ENCODE measurements at places on chromosomes 5 and 9. TPM values are rescaled to one million over a fixed set of nuclear protein-coding genes. Genes with fewer than 3 reads are reported as not detected.
A peak's percentile ranks its signal among the peaks of the same experiment; 100 is the strongest.

FBP2 gene
- total RNA-seq = not detected

- DNase-seq = peak; percentile 68
These were observed 1.0 kb downstream of the NIPSNAP3A start for GRCh38 chr9:104748359-104749031.

TMC1 gene
- not detected for total RNA-seq

GRCh38 chr5:9533562-9534364, 12.1 kb downstream of the SEMA5A start:
- no peak for DNase-seq

- no peak for DNase-seq
These were observed 148.3 kb downstream of the GAPVD1 start for GRCh38 chr9:125409637-125410521.

GRCh38 chr5:174120401-174121005, 75.0 kb downstream of the NSG2 start:
- no peak for DNase-seq

DNA sequence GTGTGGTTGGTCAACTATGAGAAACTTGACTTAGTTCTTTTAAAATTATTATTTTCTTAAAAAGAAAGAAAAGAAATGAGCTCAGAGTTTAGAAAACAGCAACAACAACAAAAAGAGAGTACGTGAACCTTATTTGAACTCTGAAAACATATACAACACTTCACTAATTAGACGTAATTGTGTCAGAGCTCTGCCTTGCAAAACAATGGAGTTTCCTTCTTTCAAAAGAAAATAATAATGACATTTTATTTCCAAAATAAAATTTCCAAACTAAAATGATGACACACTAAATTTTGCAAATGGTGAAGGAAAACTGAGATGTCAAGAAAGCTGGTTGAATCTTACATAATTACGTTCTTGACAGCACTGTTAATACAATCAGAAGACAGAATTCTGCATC, 15.4 kb downstream of the ROR2 start:
- DNase-seq = no peak

SIMC1 gene
- 13.4 TPM for total RNA-seq

DNA sequence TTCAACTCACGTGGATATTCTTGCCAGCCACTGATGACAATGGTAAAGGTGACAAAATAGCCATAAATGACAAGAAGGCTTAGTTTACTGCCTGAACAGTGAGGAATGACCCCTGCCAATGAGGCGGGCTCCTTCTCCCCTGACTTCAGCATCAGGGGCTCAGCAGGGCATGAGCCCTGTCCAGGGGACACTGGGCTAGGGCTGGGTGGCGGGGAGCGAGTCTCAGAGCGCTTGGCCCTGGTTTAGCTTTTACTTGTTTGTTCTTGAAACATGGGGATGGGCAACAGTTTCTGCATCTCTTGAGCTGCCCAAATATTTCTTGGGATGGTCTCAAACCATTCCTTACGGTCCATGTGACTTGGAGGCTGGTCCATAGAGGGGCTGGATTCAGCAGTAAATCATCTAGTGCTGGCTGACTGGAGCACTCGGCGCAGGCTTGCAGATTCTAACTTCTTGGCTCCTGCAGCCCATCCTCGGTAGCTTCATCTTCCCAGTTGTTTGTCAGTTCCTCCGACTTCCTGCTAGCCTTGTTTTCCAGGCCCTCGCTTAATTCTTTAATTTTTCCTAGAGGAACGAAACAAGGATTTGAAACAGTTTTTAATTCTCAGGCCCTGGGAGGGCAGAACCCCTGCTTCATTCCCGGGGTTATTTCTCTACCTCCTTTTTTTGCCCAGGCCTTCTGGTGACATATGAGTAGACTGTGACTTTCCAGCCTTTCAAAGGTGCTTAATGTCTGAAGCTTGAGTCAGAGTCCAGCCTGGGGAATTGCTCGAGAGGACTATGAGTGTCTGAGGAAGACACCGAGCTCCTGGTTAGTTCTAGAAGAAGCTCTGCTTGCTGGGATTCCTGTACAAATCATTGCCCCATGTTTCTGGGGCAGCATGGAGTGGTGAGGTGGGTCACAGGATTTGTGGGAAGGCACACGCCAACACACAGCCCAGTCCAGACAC, 4.5 kb upstream of the HMCN2 start:
- no peak for DNase-seq

SLC36A2 gene
- not detected for total RNA-seq

GRCh38 chr5:44814761-44815160, 6.0 kb downstream of the MRPS30 start:
- no peak for DNase-seq

GRCh38 chr5:146860213-146860893, 18.2 kb downstream of the PPP2R2B start:
- no peak for DNase-seq

- no peak for DNase-seq
These were observed 61.7 kb downstream of the RFX3 start for GRCh38 chr9:3464033-3464638.

- no peak for DNase-seq
These were observed 23.3 kb upstream of the ABLIM3 start for GRCh38 chr5:149117970-149118369.

- DNase-seq = no peak
These were observed 54.7 kb upstream of the NEURL1B start for GRCh38 chr5:172586125-172587060.

DNA sequence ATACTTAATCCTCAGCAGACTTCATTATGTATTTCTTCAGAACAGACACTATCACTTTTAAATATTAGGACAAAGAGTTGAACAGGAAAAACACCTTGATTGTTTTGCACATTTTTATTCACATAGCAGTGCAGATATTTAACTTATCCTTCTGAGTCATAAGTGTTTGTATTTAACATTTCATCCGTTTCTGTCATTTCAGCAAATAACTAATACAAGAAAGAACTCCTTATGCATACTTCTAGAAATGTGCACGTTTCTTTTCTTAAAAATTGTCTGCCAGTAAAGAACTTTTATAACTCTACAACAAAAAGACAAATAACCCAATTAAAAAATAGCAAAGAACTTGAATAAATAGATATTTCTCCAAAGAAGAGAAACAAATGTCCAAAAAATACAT, 3.3 kb upstream of the CNTLN start:
- no peak for DNase-seq

ENTR1 gene
- 37.8 TPM for total RNA-seq

PCDHA9 gene
- 0.20 TPM for total RNA-seq

DNA sequence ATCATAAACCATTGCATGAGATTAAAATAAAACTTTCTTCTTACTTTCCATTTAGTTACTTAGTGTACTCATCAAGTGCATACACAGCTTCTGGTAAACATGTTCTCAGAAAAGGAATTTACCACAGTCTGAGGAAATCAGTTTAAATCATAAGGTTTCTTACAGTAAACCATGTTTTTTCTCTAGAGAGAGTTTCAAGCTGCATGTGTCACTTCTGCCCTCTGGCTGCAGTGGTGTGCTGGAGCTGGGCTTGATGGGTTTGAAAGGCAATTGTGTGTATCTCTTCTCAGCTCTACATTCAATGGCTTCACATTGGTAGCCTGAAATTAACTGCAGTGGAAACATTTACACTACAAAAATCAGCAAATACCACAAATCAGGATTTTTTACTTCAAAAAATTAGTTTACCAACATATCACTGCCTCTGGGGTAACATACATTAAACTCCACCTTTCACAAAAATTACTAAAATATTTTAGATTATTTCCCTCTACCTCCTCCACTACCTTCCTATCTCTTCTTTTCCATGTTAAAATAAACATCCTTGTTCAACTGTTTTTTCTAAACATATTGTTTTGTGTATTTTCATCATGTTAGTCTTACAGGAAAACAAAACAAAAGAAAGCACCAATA, 414.3 kb downstream of the ANXA1 start:
- peak; percentile 8 for DNase-seq

- DNase-seq = no peak
These were observed 40.0 kb downstream of the EBF1 start for GRCh38 chr5:159059722-159060121.

DNA sequence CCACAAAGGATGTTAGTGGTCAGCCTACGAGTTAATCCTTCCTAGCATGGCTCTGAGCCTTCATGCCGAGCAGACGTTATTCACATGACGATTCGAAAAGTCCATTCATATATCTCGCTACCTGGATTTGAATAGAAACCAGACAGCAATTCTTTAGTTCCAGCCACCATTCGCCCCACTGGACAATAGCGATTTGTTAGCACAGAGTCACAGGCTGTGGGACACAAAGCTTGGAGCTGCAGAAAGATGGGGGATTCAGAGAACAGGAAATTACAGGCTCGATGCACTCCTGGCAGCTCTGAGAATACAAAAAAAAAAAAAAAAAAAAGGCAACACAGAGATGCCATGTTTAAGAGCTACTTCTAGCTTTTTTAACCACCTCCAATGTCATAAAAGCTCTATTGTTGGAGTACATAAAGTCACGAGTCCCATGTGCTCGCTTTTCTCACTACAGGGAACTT, 110.7 kb downstream of the NR6A1 start:
- DNase-seq = peak; percentile 76

GM2A gene
- 66.1 TPM for total RNA-seq

DNA sequence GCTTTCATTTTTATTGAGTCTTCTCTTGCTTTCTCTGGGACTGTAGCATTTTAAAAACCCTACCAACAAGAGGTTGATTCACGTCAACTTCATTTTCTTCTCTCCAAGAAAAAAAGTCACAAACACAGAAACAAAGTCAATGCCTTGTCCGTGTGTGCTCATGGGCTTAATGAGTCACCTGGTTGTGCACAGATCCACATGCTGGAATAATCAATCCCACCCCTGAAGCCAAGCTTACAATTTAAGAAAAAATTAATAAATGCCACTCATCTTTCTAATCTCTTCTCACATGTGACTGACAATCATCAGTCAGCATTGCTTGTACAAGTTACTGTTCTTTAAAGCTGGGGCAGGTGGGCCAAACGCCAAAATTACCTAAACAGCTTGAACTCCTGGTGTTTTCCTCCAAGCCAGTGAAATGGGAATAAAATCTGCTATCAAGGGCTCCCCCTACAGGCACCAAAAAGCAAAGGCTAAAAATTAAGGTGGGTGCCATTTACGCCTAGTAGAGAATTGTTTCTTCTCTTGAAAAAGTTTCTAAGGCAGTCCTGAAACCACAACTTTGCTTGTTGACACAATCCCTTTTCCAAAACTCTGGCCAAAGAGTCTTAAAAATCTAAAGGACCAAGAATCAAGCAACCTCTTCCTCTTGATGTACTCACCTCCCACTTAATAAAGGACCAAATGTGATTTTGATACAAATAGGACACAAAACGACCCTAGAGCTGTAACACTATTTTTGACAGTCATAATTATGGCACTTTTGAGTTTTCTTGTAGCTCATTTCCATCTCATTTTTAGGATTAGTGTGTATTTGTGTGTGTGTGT, 21.3 kb downstream of the TRMO start:
- DNase-seq = peak; percentile 35

DNA sequence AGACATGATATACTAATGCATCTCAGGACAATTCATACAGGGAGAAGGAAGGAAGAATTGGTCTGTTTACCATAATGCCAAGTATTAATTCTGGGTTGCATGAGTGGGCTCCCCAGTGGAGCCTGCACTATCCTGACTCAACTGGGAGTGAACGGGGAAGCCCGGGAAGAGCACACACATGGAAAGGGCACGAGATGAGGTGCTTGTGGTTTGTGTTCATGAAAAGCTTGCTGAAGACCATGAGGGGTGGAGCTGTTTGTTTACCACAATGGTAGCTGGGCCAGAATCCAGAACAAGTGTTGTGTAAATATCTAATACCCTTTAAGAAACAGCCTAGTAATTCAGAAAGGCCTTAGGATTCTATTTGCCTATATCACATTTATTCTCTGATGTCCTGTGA, 44.6 kb downstream of the POC5 start:
- no peak for DNase-seq

SLC22A4 gene
- 10.3 TPM for total RNA-seq

DNA sequence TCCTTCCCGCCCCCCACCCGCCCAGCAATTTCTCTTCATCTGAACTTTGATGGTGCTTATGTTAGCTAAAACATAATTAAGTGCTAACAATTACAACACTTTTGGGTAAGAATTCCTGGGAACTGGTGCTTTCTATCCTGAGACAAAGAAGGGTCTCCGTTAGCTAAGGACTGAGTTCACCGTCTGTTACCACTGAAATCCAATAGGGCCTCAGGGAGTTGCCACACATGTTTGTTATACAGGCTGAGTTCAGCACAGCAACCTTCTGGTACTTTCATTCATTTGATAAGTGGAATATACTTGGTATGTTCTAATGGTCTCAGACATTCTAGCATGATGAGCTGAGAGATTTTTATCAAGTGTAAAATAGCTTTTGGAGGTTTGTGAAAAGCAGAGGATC, 437.9 kb downstream of the EFNA5 start:
- DNase-seq = no peak

GRCh38 chr9:108687006-108687987, 168.5 kb downstream of the ACTL7B start:
- DNase-seq = no peak

TAL2 gene
- total RNA-seq = 0.41 TPM

NREP gene
- total RNA-seq = 83.3 TPM

- DNase-seq = no peak
These were observed 19.7 kb upstream of the TRAF1 start for GRCh38 chr9:120946259-120946658.

GRCh38 chr9:5879419-5880181, 11.1 kb upstream of the MLANA start:
- DNase-seq = no peak

GRCh38 chr9:130020618-130021017, 22.4 kb downstream of the FNBP1 start:
- DNase-seq = no peak

DNA sequence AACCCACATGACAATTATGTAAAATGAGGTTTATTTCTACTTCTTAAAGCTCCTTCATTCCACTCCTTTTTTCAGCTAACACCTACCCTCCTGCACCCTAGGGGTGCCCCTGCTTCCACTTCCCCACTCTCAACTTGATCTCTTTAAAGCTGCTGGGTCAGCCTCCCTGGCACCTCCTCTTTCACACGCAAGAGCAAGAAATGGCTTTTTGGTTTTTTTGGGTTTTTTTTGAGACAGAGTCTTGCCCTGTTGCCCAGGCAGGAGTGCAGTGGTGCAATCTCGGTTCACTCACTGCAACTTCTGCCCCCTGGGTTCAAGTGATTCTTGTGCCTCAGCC, 64.4 kb downstream of the SUSD1 start:
- no peak for DNase-seq

TUSC1 gene
- total RNA-seq = 10.6 TPM

DNA sequence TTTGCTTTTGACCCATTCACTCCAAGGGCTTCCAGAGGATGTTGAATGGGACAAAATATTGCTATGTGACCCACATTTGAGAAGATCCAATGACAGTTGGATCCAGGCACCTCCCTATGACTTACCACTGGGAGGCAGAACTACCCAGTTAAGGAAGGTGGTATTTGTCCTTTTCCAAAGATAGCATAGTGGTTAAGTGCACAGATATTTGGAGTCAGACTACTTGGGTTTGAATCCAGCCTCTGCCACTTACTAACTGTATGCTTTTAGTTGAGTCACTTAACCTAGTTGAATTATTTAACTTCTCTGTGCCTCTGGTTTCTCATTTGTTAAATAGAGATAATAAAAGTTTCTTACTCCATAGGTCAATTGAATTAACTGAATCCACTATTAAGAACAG, 74.5 kb upstream of the PALM2AKAP2 start:
- DNase-seq = no peak

Data from left lung (tissue), 14 donors.